ENCODE measurements at places on chromosomes 3 and 15. TPM values are rescaled to one million over a fixed set of nuclear protein-coding genes. Genes with fewer than 3 reads are reported as not detected.
A peak's percentile ranks its signal among the peaks of the same experiment; 100 is the strongest.

ADIPOQ gene
- total RNA-seq, result not detected

CCR8 gene
- total RNA-seq, result 87.2 TPM

AADAC gene
- total RNA-seq, result not detected

TMC3 gene
- not detected for total RNA-seq

GRCh38 chr3:60743631-60744164 lies 507.6 kb downstream of the FHIT start:
- H3K4me3 ChIP-seq, result no peak overlapping the region
- H3K27me3 ChIP-seq, result no peaks in the 10 kb centered on the region
- no peaks in the 10 kb centered on the region for H3K36me3 ChIP-seq
- DNase-seq, result no peak

DNA sequence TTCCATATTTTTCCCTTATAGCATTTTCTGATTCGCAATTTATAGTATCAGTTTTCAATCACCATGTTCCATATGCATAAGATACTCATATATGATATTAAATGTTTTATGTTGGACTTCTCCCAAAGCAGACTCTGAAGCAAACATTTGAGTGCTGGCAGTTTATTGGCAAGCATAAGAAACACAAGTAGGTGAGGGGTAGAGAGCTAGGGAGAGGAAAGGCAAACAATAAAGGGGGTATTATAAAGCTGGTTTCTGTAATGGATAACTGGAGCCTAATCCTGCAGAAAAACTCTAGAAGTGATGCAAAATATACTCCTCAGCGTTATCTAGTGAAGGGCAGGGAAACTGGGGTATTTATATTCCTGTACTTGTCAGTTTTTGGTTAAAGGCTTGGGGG lies 491.5 kb upstream of the TGFBR2 start:
- H3K27ac ChIP-seq, result no peak overlapping the region
- H3K4me1 ChIP-seq, result no peaks in the 10 kb centered on the region
- no peaks in the 10 kb centered on the region for H3K27me3 ChIP-seq

- H3K27ac ChIP-seq, result no peak overlapping the region
- H3K4me1 ChIP-seq, result no peaks in the 10 kb centered on the region
- no peak overlapping the region for H3K4me3 ChIP-seq
- no peaks in the 10 kb centered on the region for H3K36me3 ChIP-seq
- DNase-seq, result no peak
Measured at GRCh38 chr15:82742134-82742533, 32.5 kb upstream of the AP3B2 start.

GRCh38 chr3:127784865-127785710 lies 37.2 kb downstream of the MGLL start:
- no peaks in the 10 kb centered on the region for H3K27me3 ChIP-seq
- no peak overlapping the region for H3K4me3 ChIP-seq
- DNase-seq, result no peak

DNA sequence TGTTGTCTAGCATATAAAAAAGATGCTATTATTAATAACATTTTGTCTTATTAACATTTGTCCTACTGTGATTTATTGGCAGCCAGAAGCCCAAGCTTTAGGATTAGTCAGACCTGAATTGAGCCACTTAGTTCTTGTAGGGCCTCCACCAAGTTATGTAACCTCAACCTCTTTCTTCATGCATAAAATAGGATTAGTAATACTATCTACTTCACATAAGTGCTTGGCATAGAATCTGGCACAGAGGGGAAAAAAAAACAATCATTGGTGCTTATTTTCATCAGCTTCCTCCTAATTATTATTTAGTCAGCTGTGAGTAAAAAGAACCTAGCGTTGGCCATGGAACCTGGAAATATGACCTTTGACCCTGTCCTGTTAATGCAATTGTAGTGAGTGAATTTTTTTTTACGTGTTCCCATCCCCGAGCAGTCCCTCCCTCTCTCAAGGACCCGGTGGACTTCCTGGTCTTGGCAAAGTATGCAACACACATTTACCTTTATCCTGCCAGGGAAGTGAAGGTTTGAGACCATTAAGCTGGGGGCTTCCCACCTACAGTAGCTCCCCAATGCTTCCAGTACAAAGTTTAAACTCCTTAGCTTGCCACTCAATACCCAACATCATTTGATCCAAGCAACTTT lies 136.8 kb downstream of the FHIT start:
- no peaks in the 10 kb centered on the region for H3K27me3 ChIP-seq
- H3K4me3 ChIP-seq, result no peak overlapping the region
- no peak overlapping the region for H3K27ac ChIP-seq
- DNase-seq, result no peak
- no peaks in the 10 kb centered on the region for H3K4me1 ChIP-seq

GRCh38 chr3:177150970-177151627 lies 46.2 kb downstream of the TBL1XR1 start:
- no peak for DNase-seq
- H3K36me3 ChIP-seq, result no peaks in the 10 kb centered on the region
- peaks cover 60% of the 10 kb centered on the region for H3K4me1 ChIP-seq
- H3K4me3 ChIP-seq, result peak overlapping the region; percentile 65
- H3K27me3 ChIP-seq, result no peaks in the 10 kb centered on the region

GRCh38 chr3:197169028-197169427 lies 129.4 kb downstream of the DLG1 start:
- H3K27me3 ChIP-seq, result no peaks in the 10 kb centered on the region
- H3K4me1 ChIP-seq, result no peaks in the 10 kb centered on the region
- H3K27ac ChIP-seq, result no peak overlapping the region
- peaks cover 3% of the 10 kb centered on the region for H3K36me3 ChIP-seq
- no peak for DNase-seq

DNA sequence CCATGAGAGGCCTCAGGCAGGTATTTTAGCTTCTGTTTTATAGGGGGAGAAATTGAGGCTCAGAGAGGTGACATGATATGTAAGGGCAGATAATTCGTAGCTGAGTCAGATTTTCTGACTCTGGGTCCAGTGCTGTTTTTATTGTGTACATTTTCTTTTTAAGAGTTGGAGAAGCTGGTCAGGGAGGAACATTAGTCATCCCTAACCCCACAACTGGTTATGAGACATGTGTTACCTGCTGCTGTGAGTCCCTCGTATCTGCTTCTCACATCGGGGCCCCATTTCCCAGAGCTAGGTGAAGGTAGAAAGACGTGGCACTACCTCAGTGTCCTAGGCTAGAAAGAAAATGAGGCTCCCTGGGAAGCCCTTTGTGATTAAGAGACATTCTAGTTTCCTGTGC lies 28.6 kb downstream of the GALNT15 start:
- H3K4me1 ChIP-seq, result no peaks in the 10 kb centered on the region
- H3K36me3 ChIP-seq, result no peaks in the 10 kb centered on the region
- no peak for DNase-seq
- no peak overlapping the region for H3K4me3 ChIP-seq
